HT1080 (cell line): ENCODE measurements at places on chromosomes 12 and 14. TPM values are rescaled to one million over a fixed set of nuclear protein-coding genes. Genes with fewer than 3 reads are reported as not detected.
A peak's percentile ranks its signal among the peaks of the same experiment; 100 is the strongest.

DNA sequence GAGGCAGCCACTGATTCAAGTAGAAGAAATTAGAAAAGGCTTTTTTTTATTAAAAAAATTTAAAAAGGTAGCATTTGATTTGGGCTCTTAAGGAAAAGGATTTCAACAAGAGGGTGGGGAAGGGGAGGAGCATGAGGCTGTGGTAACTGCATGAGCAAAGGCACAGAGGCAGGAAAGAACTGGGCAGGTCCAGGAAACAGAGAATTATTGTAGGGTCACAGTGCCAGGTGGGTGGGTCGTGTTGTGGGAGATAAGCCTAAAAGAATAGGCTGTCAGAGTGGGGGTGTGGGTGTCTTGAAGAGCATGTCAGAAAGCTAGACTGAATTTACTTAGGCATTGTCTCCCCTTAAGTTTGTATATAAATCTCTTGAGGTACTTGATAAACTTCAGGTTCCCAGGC lies 7.8 kb downstream of the LIMA1 start:
- DNase-seq, result no peak

DNA sequence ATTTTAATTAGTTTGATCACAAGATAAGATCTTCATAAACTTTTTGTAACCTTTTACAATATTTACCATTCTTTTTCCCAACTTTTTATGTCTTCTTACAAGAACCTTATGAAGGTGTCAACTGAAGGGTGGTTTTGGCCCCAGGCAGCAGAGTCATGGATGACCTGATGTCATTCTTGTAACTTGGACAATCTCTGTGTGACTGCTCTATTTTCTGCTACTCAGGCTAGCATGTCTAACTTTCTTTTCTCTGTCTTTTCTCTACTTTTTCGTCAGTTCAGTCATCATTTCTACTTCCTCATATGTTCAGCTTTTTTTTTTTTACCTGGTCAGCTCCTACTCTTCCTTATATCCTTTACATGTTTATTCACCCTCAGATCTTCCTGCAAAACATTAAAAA lies 150.7 kb upstream of the PTPRQ start:
- DNase-seq, result no peak

FAM222A gene
- 1.9 TPM in 2 replicates for total RNA-seq

SMOC1 gene
- 0.97 and 1.5 TPM in 2 replicates for total RNA-seq

KRT72 gene
- total RNA-seq, result not detected in 2 replicates

HOXC6 gene
- 1.3 and 2.0 TPM in 2 replicates for total RNA-seq

DNA sequence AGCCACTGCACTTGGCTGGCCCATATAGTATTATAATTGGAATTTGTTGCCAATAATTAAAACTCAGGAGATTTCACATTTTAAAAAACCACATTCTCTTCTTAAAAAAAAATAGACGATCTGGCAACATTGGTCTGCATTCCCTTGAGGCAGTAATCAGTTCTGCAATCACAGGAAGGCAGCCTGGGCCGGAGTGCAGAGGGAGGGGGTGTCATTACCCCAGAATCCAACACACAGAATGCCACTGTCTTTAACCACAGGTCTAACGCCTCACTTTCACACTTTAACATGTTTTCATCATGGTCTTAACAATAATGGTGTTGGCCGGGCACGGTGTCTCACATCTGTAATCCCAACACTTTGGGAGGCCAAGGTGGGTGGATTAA lies 100.1 kb downstream of the SCARB1 start:
- no peak for DNase-seq

DNA sequence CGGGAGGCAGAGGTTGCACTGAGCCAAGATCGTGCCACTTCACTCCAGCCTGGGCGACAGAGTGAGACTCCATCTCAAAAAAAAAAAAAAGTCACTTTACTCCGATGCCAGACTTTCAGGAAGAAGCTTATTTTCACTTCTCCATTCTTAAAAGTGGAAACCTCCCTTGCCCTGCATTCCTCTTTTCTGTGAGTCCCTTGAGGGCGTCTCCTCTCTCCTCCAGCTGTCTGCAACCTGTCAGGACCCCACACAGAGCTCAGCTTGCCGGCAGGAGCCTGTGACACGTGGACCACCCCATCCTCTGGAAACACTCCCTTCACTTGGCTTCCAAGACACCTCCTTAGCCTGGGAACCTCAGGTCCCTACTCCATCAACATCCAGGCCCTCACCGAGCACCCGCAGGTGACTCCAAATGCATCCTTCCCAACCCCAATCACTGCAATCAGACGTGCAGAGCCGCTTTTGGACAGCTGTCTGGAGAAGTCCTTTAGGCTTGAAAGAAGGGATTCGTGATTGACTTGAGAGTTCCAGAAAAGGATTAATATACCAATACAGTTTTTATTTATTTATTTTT lies 34.3 kb downstream of the SLC15A4 start:
- DNase-seq, result no peak

GRCh38 chr14:29925101-29925722 lies 2.4 kb downstream of the PRKD1 start:
- peak; percentile 37 for DNase-seq

GRCh38 chr14:56331592-56332216 lies 213.5 kb downstream of the PELI2 start:
- no peak for DNase-seq

DNA sequence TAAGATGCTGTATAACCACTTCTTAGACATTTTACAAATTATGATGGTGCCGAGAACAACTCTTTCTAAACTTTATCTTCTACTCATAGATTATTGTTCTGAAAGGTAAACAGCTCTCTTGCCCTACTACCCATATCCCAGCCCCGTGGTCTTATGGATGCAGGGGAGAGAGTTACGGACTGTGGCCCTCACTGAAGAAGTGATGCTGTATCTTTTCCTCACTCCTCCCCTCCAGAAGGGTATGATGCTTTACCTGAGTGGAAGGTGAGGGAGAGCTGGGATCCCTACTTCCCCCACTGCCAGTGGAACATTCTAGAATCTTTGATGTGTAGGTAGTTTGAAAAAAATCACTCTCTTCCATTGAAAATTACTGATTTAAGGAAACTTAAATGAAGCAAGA lies 3.5 kb downstream of the TSHR start:
- no peak for DNase-seq

- DNase-seq, result no peak
Observed at GRCh38 chr12:92193063-92193462, 47.4 kb upstream of the BTG1 start.

GRCh38 chr14:63672417-63673180 lies 30.9 kb upstream of the WDR89 start:
- DNase-seq, result no peak

- no peak for DNase-seq
Observed at GRCh38 chr14:52006361-52006760, 17.0 kb downstream of the RTRAF start.

GRCh38 chr12:12365446-12365802 lies 8.5 kb downstream of the BORCS5 start:
- DNase-seq, result no peak

DNA sequence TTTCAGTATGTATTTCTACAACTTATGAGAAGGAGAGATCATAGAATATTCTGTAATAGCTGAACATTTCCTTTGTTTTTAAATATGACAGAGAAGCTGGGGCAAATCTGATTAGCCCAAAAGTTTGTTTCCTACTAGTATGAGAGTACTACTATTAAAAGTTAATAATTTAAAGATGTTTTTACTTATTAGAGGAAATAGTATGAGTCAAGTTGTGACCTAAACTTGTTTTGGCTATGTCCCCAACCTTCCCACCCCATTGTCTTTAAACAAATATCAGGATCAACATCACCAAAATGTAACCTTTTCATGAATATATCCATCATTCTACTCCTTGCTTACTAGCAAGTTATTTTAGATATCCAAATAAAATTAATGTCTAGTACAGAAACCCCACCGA lies 10.5 kb downstream of the GNPNAT1 start:
- DNase-seq, result no peak

HNF1A gene
- not detected in 2 replicates for total RNA-seq

GRCh38 chr14:98512501-98513251 lies 759.3 kb downstream of the BCL11B start:
- no peak for DNase-seq

DNA sequence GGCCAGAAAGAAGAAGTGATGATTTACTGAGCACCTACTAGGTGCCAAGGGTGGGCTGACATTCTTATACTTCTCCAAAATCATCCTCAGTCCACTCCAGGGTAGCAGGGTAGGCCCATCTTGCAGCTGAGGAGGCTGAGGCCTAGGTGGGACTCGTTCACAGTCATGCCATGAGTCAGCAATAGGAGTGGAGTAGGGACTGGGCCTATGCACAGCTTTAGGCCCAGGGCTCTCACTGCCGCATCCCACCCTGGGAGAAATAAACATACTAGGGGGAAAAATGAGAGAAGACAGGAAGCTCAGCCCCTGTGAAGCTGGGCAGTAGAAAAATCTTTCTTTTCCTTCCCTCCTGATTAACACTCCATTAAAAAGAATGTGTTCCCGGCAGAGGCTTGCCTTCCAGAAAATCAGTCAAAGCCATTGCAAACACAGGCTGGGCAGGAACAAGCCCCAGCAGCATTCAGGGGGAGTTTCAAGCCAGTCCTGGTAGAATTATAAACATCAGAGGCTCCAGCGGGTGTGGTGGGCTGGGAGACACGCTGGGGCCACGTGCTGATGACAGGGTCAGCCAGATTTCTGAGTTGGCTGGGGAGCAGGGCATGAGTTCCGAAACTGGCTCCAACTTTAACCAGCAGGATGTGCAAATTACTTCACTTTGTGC lies 1.8 kb downstream of the HSPB8 start:
- peak; percentile 37 for DNase-seq

DNA sequence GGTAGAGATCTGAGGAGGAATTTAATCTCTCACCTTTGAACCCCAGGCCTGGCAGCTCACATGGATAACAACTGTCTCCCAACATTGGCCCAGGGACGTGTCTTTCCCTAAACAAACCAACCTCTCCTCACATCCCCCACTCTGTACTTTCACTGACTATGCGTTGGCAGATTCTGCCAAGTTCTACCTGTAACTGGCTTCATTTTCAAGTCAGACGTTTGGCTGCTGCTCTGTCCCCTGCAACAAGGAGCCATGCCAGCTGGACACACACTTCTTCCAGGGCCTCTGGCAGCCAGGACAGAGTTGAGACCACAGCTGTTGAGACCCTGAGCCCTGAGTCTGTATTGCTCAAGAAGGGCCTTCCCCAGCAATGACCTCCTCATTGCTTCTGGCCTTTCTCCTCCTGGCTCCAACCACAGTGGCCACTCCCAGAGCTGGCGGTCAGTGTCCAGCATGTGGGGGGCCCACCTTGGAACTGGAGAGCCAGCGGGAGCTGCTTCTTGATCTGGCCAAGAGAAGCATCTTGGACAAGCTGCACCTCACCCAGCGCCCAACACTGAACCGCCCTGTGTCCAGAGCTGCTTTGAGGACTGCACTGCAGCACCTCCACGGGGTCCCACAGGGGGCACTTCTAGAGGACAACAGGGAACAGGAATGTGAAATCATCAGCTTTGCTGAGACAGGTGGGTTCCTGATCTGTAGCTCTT lies at the start of gene INHBC:
INHBC (plus strand) TSS at position 268 of the 707 bp plus-strand sequence; CDS start at position 371, 103 bp downstream.
- DNase-seq, result no peak

DNA sequence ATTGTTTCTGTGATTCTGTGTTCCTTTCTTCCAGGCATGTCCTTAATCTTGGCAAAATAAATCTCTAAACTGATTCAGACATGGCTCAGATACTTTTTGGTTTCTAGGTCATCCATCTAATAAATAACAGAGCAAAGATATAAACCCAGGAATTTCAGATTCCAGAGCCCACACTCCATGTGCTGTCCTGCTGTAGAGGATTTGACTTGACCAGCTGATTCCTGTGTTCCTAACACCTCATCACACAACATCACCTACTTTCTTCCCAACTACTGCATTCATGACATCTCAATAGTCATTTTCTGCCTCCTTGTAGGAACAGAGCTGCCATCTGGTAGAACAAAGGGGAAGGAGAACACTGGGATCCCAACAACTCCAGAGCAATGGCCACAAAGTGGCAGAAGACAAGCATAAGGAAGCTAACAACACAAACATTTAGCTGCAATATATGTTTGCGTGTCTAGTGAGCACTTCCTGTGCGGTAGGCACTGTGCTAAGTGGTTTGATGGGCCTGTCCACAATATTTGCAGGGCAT lies 91.9 kb upstream of the OVCH1 start:
- no peak for DNase-seq

KCNJ8 gene
- 1.6 and 2.0 TPM in 2 replicates for total RNA-seq

GRCh38 chr14:86847140-86847539 lies 1145.8 kb downstream of the GALC start:
- no peak for DNase-seq

- no peak for DNase-seq
Observed at GRCh38 chr12:54689984-54690383, 41.8 kb upstream of the DCD start.

DNA sequence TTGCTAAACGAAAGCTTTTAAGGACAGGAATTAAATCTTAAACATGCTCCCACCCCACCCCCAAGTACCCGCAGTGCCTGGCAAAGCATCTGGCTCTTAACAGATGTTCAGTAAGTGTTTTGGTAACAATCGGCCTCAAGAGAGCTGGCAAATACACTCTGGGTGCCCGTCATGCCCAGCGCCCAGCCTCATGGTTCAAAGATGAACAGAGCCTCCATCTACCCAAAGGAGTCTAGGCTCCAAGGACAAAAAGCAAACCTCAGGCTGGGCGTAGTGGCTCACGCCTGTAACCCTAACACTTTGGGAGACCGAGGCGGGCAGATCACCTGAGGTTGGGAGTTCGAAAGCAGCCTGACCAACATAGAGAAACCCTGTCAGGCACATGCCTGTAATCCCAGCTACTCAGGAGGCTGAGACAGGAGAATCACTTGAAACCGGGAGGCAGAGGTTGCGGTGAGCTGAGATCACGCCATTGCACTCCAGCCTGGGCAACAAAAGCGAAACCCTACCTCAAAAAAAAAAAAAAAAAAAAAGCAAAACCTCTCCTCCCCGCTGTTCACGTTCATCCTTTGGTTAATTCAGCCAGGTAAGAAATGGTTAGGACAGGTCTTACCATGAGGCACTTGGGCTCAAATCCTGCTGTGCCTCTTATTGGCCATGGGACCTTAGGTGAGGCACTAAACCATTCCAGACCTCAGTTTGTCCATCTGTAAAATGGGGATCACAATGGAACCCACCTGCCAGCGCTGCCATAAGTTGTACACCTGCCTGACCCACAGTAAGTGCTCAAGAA lies 151.3 kb downstream of the BCL11B start:
- no peak for DNase-seq

GRCh38 chr12:42482041-42482747 lies 107.4 kb downstream of the PRICKLE1 start:
- peak; percentile 1 for DNase-seq

GRCh38 chr12:4505376-4505986 lies 33.2 kb upstream of the RAD51AP1 start:
- peak; percentile 15 for DNase-seq

DNA sequence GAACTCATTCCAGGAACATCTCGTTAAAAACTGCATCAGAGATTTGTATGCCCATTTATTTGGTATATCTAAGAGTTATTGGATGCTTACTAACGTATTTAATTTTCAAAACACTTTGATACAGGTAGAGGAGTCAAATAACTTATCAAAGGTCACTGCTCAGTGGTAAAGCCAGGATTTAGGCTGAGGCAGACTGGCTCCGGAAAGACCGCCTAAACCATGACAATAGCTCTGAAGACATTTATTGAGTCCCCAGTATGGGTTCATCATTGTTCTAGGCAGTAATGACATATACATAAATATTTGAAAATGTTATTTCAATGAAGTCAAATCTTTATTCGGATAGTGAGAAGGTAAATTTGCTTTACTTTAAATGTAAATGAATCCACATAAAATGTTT lies 30.3 kb downstream of the WBP11 start:
- no peak for DNase-seq

- DNase-seq, result peak; percentile 31
Observed at GRCh38 chr12:96457191-96457930, 32.0 kb upstream of the CFAP54 start.

PROX2 gene
- total RNA-seq, result 0.03 TPM in 1 of 2 replicates, not detected in the other
